Natural killer cell treated with Interleukin-12 subunit alpha and Interleukin-12 subunit beta and Interleukin-15 and Interleukin-18, amount 100 ng/mL, for 72 hours (primary cell): ENCODE measurements at places on chromosomes 16 and 17. TPM values are rescaled to one million over a fixed set of nuclear protein-coding genes. Genes with fewer than 3 reads are reported as not detected.

Gene NPW
- total RNA-seq, result 3.5 TPM

Gene PRRT2
- total RNA-seq, result 2.8 TPM

Gene CACNG1
- not detected for total RNA-seq

Gene TMEM114
- total RNA-seq, result not detected

DNA sequence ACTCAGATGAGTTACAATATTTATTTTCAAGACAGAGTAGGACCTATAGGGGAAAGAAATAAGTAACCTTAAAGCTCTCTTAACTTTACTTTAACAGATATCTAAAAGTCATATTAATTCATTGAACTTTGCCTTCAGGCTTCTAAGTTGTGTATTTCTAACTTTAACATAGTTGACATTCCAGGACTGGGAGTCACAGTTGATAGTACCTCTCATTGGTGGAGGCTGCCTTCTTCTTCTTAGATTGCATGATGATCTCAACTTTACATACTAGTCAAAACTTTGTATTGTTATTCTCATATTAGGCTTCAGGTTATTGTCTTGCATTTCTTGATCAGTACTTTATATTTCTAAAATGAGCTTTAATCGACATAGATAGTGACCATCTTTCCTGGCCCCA, 350.1 kb upstream of the KIF2B start:
- no peaks in the 10 kb centered on the region for H3K4me1 ChIP-seq
- no peak for DNase-seq
- no peaks in the 10 kb centered on the region for H3K36me3 ChIP-seq
- H3K27ac ChIP-seq, result no peak overlapping the region
- no peak overlapping the region for H3K4me3 ChIP-seq

- H3K27me3 ChIP-seq, result peaks cover 5% of the 10 kb centered on the region
- peaks cover 4% of the 10 kb centered on the region for H3K4me1 ChIP-seq
- DNase-seq, result no peak
These were observed 84.6 kb downstream of the GP2 start for GRCh38 chr16:20242568-20243255.

DNA sequence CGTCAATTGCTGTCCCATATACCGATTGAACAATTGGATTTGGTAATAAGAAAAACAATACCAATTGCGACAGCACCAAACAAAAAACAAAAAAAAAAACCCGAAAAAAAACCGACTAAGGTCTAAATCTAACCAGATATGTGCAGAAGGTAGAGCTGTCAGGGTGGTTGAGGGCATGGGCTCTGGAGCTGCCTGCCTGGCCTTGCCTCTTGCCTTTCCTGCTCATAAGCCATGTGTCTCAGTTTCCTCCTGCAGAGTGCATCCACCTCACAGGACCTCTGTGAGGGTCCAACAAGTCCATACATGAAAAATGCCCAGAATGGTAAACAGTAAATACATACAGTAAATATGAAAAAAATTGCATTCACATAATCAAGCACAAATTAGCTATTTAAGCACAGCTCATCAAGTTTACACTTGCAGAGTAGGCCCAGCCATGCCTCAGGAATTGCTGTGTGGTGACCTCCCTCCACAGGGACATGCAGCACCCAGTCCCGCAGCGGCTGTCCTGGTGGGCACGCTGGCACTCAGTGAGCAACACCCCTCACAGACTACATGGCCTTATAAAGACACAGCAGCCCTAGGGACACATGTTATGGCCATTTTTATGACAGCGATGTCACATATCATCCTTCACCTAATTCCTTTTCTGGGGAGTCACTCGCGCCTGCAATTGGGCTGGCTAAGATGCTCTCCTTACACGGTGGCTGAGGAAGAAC, 17.9 kb downstream of the TBC1D28 start:
- H3K36me3 ChIP-seq, result no peaks in the 10 kb centered on the region
- H3K27me3 ChIP-seq, result peaks cover 9% of the 10 kb centered on the region
- H3K27ac ChIP-seq, result peak overlapping the region; percentile 90
- H3K4me1 ChIP-seq, result peaks cover 7% of the 10 kb centered on the region
- H3K4me3 ChIP-seq, result peak overlapping the region; percentile 59
- DNase-seq, result no peak

DNA sequence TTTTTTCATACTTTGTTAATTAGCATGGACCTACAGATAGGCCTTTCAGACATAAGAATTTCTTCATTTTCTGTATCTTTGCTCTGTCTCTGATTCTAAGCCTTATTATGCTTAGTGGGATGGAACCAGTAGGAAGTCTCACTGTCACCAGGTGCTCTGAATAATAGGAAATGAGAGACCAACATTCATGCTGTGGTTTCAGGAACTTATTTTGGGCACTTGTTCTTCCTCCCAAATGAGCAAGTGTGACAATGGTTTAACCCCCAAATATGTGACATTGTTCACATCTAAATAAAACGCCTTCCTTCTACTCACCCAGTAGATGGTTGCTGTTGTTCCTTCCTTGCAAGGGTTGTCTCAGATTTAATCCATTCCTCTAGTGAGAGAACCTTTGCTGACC, 100.2 kb downstream of the SYCE1L start:
- no peak overlapping the region for H3K27ac ChIP-seq
- H3K4me3 ChIP-seq, result no peak overlapping the region
- peaks cover 7% of the 10 kb centered on the region for H3K27me3 ChIP-seq
- no peak for DNase-seq

GRCh38 chr17:50469208-50469605, 527 bp upstream of the CHAD start:
- H3K27ac ChIP-seq, result no peak overlapping the region
- H3K4me3 ChIP-seq, result no peak overlapping the region
- no peaks in the 10 kb centered on the region for H3K36me3 ChIP-seq
- H3K4me1 ChIP-seq, result peaks cover 5% of the 10 kb centered on the region
- peaks cover 14% of the 10 kb centered on the region for H3K27me3 ChIP-seq
- peak; percentile 55 for DNase-seq

- H3K27me3 ChIP-seq, result peaks cover 2% of the 10 kb centered on the region
- H3K27ac ChIP-seq, result no peak overlapping the region
- H3K4me1 ChIP-seq, result no peaks in the 10 kb centered on the region
- no peaks in the 10 kb centered on the region for H3K36me3 ChIP-seq
These were observed 13.2 kb upstream of the NAGPA start for GRCh38 chr16:5046914-5047313.

- peaks cover 26% of the 10 kb centered on the region for H3K27me3 ChIP-seq
- no peaks in the 10 kb centered on the region for H3K36me3 ChIP-seq
- H3K27ac ChIP-seq, result no peak overlapping the region
- no peak overlapping the region for H3K4me3 ChIP-seq
These were observed 46.4 kb downstream of the SLC47A1 start for GRCh38 chr17:19579867-19580565.

DNA sequence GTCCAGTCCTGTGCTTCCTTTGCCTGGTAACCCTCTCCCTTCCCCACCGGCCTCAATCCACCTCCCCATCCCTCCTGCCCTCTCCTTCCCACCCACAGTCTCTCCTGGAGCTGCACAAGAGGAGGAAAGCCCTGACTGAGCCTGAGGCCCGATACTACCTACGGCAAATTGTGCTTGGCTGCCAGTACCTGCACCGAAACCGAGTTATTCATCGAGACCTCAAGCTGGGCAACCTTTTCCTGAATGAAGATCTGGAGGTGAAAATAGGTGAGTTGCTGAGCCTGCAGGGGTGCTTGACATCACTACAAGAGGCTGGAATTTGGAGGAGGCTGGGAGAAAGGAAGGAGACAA, 1.3 kb downstream of the PLK1 start:
- peaks cover 20% of the 10 kb centered on the region for H3K4me1 ChIP-seq
- H3K27me3 ChIP-seq, result no peaks in the 10 kb centered on the region
- H3K27ac ChIP-seq, result no peak overlapping the region
- DNase-seq, result no peak
- H3K4me3 ChIP-seq, result peak overlapping the region; percentile 91
- peaks cover 11% of the 10 kb centered on the region for H3K36me3 ChIP-seq

DNA sequence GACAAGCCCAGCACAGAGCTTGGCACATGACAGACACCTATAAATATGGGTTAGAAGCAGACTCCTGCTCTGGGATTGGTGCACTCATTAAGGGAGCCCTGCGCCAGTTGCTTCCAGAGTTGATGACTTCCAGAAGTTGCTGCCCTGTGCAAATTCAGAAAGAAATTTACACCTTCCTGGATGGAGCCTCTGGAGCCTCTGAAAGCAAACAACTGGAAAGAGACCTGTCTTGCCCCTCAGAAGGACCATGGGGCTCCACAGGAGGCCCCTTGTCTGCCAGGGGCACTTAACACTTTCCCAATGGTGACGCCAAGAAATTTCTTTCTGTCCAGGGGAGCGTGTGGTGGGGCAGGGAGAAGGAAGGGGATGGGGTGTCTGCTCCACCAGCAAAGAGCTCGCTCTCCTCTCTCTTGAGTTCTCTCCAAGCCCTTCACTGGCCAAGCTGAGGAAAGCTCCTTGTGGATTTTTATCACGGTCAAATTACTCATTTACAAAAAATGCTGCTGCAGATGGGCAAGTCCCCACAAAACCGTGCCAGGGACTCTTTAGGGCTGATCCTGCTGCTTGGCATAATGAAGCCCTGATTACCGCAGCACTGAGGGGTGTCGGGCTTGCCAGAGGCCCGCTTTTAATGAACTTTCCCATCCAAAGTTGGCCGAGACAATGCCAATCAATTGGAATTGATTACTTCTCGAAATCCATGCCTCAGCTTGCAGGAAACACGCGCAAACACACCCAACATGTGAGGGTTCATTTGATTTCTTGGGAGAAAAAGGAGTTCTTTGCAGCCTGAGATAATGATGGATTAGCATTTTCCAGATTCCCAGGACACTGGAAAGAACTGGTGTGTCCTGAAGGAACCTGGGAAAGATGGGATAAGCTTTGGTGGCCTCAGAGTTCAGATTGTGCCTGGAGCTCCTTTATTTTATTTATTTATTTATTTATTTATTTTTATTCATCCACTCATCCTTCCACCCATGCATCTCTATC, 583.6 kb upstream of the CDH5 start:
- H3K4me1 ChIP-seq, result no peaks in the 10 kb centered on the region
- H3K4me3 ChIP-seq, result no peak overlapping the region
- H3K27ac ChIP-seq, result no peak overlapping the region
- no peaks in the 10 kb centered on the region for H3K36me3 ChIP-seq
- no peak for DNase-seq

- peaks cover 51% of the 10 kb centered on the region for H3K4me1 ChIP-seq
- peak overlapping the region; percentile 65 for H3K4me3 ChIP-seq
These were observed 14.2 kb upstream of the RHBDF2 start for GRCh38 chr17:76515274-76515949.
